ENCODE measurements at places on chromosomes 6 and 20.

- DNase-seq = no peak
Observed at GRCh38 chr6:121319112-121319553, 15.1 kb downstream of the TBC1D32 start.

GRCh38 chr6:14031516-14031915, 86.1 kb upstream of the CD83 start:
- DNase-seq = no peak

DNA sequence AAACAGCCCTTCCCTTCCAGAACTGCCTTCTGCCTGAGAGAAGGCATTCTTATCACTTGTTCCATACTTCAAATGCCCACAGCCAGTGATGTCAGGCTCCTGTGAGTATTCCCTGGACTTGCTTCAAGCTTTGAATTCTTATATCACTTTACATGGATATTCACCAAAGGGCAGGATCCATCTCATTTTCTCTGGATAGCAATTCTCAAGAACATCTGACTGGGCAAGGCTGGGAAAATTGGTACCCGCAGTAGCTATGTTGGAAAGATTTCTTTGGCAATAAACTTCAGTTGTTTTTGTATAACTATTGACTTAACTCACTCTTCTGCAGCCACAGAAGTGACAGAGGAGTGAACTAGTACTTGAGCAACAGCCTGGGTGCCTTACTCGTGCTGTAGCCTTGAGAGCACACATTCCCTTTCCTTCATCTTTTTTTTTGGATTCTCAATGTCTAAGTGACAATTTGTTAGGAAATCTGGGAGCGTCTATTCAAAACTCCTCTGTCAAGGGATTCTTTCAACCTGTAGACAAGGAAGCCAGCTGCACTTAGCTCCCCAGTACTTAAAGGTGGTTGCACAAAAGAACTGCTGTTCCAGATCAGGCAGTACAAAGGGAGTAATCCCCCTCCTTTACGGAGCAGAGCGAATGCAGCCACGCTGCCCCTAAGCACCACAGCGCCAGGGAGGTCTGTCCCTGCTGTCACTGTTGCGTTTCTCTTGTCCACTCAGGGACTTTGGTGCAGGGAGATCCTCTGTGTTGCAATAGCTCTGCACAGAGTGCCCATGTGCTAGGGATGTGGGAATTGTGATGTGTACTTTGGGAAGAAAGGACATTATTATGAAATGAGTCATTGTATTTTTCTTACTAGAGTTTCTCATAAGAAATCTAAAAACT, 69.6 kb downstream of the JAG1 start:
- no peak for DNase-seq

GRCh38 chr6:167104388-167104787, 18.5 kb upstream of the CCR6 start:
- DNase-seq = no peak

DNA sequence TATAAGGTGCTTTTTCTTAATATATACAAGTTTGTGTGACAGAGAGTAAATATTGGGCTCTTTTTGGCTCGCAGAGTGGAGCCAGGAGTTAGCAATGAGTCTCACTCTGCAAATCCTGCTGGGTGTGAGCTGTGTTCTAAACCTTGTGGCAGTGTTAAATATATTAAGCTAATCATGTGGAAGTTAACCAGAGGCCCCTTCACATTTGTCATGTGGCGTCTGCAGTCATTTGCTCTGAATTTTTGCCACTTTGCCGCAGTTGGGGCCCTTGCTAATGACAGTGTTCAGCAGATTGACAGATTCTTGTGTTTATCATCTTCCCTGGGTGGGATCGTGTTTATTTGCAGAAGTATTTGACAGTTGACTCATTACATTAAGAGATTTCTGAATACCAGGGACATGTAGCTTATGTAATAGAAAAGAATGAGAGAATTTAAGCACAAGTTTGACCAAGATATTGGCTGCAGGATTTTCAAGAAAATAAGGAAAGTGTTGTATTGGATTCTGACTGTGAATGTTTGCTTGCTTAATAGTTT, 37.9 kb downstream of the SPATA2 start:
- no peak for DNase-seq

- no peak for DNase-seq
Observed at GRCh38 chr6:122780114-122780513, 598 bp downstream of the FABP7 start.

- DNase-seq = no peak
Observed at GRCh38 chr6:95423331-95423730, 154.0 kb upstream of the MANEA start.

- no peak for DNase-seq
Observed at GRCh38 chr6:37486121-37486839, 13.4 kb downstream of the CCDC167 start.

GRCh38 chr20:48689388-48689787, 138.4 kb downstream of the PREX1 start:
- no peak for DNase-seq

GRCh38 chr6:28816909-28817807, 106.6 kb downstream of the TRIM27 start:
- DNase-seq = no peak

- DNase-seq = no peak
Observed at GRCh38 chr6:15352220-15352619, 106.4 kb downstream of the JARID2 start.

- DNase-seq = no peak
Observed at GRCh38 chr20:40606237-40606636, 82.8 kb downstream of the MAFB start.

DNA sequence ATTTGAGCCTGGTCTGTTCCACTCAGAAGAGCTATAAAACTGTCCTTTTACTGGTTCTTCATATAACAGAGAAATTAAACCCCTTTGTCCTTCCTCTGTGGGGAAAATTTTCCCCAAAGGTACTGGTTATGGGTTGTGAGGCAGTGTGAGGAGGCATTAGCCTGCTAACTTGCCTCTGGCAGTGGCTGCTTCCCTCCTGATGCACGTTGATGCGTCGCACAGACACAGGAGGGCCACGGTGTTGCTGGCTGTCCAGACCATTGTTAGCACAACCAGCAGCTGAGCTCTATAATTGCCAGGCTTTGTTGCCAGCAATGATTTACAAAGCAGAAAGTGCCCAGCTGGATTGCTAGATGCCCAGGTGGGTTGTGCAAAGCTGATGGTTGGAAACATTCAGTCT, 10.1 kb downstream of the AAR2 start:
- no peak for DNase-seq

GRCh38 chr6:29827579-29828470, at the start of gene HLA-G:
HLA-G (plus strand) TSS chr6:29827825; CDS start chr6:29827845, 20 bp downstream.
- DNase-seq = no peak

DNA sequence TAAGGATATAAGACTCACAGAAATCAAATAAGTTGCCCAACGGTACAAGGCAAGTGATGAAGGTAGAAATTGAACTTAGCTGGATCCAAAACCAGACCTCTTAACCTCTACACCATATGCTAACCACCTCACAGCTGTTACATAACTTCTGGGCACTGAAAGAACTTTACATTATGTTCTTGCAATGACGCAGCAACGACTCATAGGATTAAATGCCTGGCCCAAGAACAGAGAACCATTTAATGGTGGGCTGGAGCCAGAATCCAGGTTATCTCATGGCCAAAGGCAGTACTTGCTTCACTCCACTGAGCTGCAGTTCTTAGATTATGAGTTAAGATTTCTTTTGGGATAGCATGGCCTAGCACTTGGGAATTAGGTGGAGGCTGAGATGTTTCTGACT, 4.4 kb downstream of the TRMT6 start:
- DNase-seq = no peak

DNA sequence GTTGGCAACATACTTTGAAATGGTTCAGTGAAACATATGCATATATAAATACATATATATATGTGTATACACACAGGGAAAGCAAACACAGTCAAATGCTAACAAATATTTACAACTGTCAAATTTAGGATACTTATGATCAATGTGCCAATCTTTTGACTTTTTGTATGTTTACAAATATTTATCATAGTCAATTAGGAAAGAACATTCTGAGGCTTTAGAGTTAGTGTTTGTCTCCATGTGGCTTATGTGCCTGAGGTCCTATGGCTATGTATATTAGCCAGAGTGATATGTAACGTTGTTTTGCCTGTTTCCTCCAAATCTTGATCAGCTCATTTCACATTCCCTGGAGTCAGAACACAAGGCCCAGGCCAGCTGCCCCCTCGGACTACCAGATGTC, 126.5 kb upstream of the MAN1A1 start:
- no peak for DNase-seq

GRCh38 chr6:57305761-57306160, 11.7 kb upstream of the PRIM2 start:
- no peak for DNase-seq

GRCh38 chr6:137759624-137760023, 107.4 kb upstream of the TNFAIP3 start:
- DNase-seq = no peak

- peak; percentile 80 for DNase-seq
Observed at GRCh38 chr6:89610149-89610642, 28.4 kb downstream of the LYRM2 start.

DNA sequence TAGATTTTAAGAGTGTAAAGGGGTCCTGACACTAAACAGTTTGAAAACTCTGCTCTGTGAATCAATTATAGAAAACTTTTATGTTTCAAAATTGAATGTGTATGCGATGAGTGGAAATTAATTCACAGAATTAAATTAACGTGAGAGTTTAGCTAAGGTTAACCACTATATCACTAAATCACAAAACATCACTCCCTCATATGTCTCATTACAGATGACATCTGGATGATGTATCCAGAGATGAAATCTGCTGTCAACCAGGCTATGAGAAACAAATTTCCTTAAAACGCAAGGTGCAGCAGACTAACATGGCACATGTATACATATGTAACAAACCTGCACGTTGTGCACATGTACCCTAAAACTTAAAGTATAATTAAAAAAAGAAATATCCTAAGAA, 27.3 kb downstream of the PRSS35 start:
- DNase-seq = no peak

- DNase-seq = no peak
Observed at GRCh38 chr6:40717411-40718057, 130.4 kb upstream of the LRFN2 start.

GRCh38 chr6:33279257-33279695, 2.4 kb downstream of the B3GALT4 start:
- no peak for DNase-seq

DNA sequence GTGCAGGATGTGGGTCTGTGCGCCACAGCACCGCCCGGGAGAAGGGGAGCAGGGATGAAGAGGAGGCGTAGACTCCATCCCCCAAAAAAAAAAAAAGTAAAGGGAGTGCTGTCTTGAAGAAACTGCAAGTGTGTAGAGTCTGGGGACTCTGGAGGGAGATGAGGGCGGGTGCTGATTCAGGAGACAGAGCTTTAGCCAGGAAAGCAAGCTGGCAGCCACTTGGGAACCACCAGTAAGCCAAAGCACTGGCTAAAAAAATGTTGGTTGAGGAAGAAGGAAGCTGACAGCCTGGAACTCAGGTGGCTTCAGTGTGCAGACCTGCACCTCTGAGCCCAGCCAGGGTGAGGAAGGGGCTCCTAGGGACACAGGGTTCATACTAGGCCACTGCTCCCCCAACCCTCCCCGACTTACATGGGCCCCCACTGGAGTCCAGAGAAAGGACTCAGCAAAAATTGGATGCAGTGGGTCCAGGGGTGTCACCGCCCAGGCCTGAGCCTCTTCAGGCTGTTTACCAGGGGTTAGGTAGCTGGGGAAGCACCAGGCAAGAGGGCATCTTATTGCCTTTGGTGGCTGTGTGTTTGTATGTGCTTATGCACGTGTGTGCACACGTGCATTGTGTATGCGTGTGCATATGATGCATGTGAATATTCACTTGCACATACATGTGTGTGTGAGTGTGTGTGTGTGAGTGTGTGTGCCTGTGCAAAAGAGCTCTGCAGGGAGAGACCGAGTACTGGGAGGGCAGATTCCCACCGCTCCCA, 153.5 kb upstream of the MLN start:
- no peak for DNase-seq

DNA sequence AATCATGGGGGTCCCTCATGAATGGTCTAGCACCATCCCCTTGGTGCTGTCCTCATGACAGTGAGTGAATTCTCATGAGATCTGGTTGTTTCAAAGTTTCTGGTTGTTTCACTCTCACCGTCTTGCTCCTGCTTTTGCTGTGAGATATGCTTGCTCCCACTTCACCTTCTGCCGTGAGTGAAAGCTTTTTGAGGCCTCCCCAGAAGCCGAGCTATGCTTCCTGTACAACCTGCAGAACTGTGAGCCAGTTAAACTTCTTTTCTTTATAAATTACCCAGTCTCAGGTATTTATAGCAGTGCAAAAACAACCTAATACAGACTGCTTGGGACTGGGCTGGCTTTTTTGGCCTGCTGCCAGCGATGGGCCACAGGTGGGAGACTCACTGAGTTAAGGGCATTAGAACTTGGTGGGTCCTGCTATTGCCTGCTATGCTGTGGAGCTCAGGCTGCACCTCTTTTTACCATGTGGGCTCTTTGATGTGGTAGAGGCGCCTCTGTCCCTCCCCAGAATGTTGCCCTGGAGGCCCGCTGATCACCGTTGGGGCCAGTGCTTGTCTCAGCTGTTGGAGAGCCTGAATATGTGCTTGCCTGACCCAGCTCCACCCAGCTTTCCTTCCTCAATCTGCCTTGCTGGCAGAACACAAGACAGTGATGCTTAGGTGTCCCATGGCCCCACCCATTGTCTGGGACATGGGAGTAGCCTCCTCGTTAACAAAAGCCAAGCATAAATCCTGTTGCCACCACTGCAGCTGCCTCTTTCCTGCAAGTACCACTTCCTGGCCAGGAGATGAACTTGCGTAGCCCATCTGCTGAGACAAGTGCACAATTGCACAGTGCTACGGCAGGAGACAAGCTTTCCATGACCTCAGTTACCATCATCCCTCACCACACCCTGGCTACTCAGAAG, 47.1 kb downstream of the IGF2R start:
- peak; percentile 25 for DNase-seq

GRCh38 chr6:148199584-148199983, 143.1 kb upstream of the SASH1 start:
- no peak for DNase-seq

GRCh38 chr20:5570031-5570430, 180.2 kb upstream of the SHLD1 start:
- DNase-seq = no peak

DNA sequence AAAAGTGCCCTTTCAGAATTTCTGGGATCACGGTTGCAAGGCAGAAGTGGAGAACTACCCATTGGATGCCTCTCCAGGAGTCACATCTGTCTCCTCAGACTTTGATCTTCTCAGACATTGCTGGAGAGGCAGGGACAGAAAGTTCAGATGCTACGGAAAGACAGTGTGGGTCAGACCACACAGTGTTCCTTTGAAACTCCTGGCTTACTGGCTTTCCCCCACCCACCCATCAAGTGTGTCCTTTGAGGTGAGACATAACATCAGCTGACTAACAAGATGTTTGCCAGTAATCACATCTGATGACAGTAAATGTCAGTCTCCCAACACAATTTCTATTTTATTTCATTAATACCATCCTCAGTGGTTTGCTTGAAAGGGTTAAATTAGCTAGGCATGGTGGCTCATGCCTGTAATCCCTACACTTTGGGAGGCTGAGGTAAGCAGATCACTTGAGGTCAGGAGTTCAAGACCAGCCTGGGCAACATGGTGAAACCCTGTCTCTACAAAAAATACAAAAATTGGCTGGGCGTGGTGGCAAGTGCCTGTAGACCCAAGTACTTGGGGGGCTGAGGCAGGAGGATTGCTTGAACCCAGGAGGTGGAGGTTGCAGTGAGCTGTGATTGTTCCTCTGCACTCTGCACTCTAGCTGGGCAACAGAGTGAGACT, 67.2 kb upstream of the SNX9 start:
- peak; percentile 32 for DNase-seq

GRCh38 chr6:107655245-107655644, 165.3 kb downstream of the SOBP start:
- no peak for DNase-seq

GRCh38 chr20:21710341-21710740, 4.9 kb downstream of the PAX1 start:
- no peak for DNase-seq

GRCh38 chr20:46545077-46545826, 5.2 kb downstream of the OCSTAMP start:
- peak; percentile 28 for DNase-seq

Measured in CD4-positive, alpha-beta T cell treated with Interleukin-2 at 100 ng/mL for 4 hours (primary cell).